ENCODE measurements at places on chromosomes 4 and X.

GRCh38 chrX:17024886-17025285 is 78.4 kb downstream of the REPS2 start:
- no peak for DNase-seq

DNA sequence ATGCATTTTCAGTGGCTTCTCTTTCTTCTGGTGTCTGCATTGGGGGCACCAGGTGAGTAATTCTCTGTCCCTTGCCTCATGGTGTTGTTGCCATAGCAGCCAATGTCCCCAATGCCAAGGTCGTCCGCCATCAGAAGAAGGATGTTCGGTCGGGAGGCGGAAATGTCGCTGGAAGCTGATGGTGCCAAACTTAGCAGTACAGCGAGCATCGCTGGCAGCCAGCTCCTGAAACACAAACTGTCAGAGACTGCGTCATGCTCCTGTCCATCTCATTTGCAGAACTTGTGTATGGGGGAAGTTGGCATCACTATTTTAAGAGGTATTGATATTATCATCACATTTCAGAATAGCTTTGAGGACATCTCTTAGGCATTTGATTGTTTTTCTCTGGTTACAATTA is 29.1 kb upstream of the ARSD start:
- DNase-seq = no peak

DNA sequence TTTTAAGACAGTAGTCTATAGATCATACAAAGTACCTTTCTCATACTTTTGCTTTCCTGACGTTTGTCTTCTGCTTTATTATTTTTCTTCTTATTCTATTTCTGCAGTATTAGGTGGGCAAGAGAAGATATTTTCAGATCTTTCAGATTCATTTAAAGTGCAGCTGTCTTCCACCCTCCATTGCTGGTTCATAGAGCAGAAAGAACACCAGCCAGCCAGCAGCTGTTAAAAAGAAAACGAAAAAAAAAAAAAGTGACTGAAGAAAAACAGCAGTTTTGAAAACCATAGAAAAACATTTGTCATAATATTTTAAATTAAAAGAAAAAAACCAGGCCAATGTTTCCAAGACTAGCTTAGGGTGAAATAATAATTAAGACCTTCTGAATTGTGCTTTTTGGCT is 42.9 kb downstream of the SMAD1 start:
- DNase-seq = no peak

- DNase-seq = no peak
Measured at GRCh38 chrX:63785708-63786040, 660 bp upstream of the ARHGEF9 start.

DNA sequence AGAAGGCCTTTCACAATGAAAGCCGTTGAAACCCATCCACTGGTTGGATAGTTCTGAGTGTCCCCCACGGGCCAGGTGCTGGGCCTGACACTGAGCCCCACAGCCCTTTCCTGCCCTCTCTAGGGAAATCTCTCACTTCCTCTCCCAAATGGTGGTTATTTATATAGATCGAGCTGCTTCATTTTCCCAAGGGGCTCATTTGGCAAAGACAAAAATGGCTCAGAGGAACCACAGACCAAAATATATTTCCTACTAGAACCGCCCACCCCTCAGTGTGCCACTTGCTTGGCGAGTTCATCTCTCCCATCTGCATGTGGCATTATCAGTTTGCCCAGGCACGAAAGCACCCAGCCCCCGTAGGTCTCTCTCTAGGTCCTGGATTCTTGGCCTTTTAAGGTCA is 53.3 kb upstream of the STIM2 start:
- DNase-seq = no peak

DNA sequence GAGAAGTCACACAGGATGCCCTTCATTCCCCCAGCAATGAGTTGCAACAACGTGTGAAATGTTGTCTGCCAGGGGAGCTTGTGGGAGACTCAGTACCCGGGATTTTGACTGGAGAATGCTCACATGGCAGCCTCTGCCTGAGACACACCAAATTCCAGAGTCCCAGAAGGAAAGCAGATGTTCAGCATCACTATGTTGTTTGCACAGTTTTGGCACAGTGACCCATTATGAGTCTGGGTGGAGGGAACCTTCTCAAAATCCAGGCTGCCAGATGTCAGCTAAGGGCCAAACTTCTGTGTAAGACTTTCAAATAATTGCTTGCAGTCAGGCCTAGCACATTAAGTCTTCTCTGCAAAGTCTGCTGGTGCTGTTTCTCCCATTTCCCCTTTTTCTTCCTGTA is 1029.7 kb upstream of the TENM3 start:
- DNase-seq = no peak

GRCh38 chr4:112910109-112910736 is 139.2 kb upstream of the ANK2 start:
- no peak for DNase-seq

- DNase-seq = no peak
Measured at GRCh38 chr4:128294464-128294863, 6.9 kb upstream of the PGRMC2 start.

Measured in stimulated activated CD4-positive, alpha-beta T cell treated with anti-CD3 and anti-CD28 coated beads, Interleukin-2, amount 100 ng/mL, for 24 hours (primary cell).